EL (cell line): ENCODE measurements at places on chromosomes 16 and 17.

DNA sequence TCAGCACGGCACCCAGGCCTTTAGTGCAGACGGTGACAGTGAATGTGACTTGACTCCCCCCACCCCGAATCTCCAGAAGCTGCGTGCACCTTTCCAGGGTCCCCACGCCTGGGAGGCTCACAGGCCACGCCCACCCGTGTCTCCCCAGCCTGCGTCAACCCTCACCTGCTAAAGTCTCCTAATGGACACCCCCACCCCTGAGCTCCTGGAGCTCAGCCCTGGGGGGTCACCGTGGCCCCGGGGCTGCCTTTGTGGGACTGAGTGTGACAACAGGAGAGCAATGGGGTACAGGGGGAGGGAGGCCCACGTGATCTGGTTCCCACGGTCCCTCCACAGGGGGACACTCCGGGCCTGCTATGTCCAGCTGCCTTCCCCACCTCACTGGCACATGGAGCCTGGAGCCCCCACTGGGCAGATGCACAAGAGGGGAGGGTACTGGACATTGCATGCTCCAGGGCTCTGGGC, 7.4 kb upstream of the FASN start:
- DNase-seq: no peak

GRCh38 chr16:23557779-23558702, 514 bp downstream of the UBFD1 start:
- peak; percentile 25 for DNase-seq

DNA sequence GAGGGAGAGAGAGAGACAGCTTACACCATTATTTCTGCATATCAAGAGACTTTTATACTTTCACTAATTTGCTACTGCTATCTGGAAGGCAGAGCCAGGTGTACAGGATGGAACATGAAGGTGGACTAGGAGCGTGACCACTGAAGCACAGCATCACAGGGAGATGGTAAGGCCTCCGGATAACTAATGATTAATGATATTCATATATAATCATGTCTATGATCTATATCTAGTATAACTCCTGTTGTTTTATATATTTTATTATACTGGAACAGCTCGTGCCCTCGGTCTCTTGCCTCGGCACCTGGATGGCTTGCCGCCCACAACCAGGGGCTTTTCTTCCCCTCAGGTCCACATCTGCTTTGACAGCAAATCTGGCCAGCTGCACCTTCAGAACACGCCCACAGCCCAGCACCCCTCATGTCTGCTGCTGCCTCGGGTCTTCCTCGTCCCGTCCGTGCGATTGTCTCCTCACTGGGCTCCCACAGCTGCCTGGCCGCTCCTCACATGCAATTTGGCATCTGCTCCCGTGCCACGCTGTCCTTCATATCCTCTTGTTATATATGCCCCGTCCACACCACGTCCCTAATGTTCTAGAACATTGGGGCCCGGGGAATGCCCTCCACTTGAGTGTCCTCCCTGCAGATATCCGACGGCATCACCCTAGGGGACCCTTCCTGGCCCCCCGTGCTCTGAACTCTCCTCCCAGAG, 10.2 kb upstream of the DEF8 start:
- DNase-seq: no peak

GRCh38 chr16:2791174-2791573, 3.8 kb upstream of the PRSS33 start:
- no peak for DNase-seq

DNA sequence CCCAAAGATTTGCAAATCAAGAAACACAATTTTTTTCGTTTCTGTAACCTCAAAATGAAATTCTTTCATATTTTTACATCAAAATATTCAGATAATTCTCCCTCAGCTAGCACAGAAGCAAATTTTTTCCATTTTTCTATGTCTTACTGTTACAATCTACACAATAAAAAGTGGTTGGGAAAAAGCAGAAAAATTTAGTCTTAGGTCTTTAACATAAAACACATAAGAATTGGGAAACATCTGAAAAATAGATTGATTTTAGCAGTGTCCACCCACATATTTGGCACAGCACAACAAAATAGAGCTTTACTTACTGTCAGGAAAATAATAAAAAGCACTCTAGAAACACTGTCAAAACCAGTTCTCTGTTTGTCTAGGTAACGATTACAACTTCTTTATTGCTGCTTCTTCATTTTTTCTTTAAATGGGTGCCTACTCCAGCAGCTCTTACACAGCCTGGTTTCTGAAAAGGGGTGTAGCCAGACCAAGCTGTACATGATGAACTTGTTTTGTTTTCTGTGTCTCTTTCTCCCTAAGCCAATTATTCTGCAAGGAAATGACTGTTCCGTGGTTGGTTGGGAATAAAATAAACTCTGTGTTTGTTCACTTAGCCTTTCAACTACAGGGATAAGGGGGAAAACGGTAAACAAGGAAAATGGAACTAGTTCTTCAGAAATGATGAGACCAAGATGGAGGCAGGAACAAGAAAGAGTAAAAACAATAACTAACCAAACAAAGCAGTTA, at the start of gene ABCA6:
Gene ABCA6, minus strand, starts transcription at position 465 of the 744 bp plus-strand sequence. CDS start 1,192 bp downstream, outside the sequence.
- DNase-seq: peak; percentile 23

GRCh38 chr17:71740866-71741265, 380.0 kb upstream of the SOX9 start:
- no peak for DNase-seq
